ENCODE measurements at places on chromosomes 2 and 18.

DNA sequence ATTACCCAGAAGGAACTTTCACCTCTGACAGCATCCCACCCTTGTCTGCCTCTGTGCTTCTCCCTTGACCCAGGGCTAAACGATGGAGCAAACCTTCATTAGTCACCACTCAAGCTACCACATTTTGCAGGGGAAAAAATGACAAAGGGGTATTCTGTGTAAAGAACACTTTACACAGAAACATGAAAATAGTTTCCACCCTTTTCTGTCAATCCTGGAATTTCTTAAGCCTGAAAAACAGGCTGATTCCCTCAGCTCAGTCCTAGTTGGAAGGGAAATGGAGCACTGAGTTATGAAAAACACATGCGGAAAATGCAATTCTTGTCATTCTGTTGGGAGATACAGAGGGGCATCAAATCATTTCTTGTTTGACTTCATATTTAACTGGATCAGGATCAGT is 175.0 kb upstream of the HNRNPA3 start:
- no peak for DNase-seq

- DNase-seq, result no peak
These were observed 69.3 kb downstream of the TIMM21 start for GRCh38 chr18:74217476-74218143.

- peak; percentile 27 for DNase-seq
These were observed at the start of gene PARD3B for GRCh38 chr2:204544961-204545860. Gene PARD3B (plus strand): TSS chr2:204545475. CDS start chr2:204546000, 525 bp downstream.

DNA sequence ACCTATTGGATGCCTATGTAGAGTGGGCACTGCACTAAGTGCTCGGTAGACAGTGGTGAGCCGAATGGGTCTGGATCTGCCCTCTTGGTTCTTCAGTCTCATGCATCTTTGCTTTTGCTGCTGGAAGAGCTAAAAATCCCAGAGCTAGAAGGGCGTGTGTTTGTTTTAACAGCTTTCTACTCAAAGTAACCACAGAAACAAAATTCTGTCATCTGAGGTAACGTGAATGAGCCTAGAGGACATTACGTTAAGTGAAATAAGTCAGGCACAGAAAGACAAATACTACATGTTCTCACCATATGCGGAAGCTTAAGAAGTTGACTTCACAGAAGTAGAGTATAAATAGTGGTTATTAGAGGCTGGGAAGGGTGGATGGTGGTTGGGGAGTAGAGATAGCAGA is 119.8 kb downstream of the PLB1 start:
- DNase-seq, result no peak

DNA sequence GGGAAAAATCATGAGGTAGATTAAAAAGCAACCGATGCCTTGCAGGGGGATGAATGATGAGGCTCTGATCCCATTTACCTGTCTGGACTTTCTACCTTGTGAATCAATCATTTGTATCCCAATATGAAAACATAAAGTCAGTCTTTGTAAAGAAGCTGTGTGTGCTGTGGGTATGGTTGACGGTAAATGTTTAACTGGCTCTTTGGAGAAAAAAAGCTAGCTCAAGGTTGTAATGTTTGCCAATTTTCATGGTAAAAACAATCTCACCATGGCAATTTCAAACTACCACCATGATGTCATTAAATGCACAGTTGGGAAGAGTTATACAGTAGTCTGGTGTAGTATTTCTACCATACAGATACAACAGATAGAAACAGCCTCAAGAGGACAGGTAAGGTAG is 14.6 kb downstream of the TTR start:
- DNase-seq, result no peak

DNA sequence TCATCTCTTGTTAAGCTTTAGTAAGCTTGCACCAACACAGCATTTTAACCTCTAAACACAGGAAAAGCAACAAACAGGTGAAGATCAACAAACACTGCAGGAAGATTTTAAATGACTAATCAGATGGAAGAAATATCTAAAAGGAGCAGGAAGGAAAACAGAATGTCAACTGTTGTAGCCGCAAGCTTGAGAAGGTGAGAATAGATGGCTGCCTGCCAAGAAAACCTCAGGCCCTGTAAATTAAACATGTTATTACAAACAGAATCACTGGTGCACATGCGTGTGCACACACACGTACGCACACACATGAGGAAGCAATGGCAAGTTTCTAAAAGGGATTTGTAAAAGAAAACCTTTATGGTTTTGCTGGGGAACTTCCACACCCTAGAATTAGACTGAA is 257.8 kb upstream of the GALNT5 start:
- DNase-seq, result no peak

- DNase-seq, result no peak
These were observed 45.4 kb downstream of the GORASP2 start for GRCh38 chr2:170974304-170974993.

DNA sequence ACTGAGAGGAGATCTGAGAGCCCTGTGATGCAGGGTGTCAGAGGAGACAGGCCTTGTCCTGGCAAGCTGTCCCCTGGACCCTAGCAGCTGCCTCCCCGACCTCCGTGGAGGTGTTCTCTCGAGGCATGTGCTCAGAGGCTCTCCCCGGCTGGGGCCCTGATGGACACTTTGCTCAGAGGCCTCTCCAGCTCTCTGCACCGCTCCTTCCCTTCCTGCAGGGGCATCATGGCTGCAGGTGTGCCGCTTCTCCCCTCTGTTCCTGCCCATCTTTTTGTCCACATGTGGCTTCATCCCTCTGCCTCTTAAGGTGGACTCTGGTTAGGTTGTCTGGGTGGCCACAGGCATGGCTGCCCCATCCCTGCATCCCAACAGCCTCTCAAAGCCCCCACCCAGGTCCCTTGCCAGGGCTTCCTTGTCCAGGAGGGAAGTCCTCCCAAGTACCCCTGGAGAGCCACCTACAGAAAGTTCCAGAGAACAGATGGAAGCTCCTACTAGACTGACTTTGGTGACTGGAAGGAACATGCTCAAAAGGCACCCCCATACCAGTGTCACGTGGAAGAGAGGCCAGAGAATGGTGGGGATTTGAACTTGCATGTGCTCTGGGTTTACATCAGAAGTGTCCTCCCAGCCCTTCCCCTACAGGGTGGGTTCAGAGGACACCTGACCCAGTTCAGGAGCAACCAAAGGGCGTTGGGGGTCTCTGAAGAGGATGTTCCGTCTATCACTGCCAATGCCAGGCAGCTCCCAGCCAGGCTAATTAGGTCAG is 120.4 kb downstream of the KLHL29 start:
- DNase-seq, result no peak

DNA sequence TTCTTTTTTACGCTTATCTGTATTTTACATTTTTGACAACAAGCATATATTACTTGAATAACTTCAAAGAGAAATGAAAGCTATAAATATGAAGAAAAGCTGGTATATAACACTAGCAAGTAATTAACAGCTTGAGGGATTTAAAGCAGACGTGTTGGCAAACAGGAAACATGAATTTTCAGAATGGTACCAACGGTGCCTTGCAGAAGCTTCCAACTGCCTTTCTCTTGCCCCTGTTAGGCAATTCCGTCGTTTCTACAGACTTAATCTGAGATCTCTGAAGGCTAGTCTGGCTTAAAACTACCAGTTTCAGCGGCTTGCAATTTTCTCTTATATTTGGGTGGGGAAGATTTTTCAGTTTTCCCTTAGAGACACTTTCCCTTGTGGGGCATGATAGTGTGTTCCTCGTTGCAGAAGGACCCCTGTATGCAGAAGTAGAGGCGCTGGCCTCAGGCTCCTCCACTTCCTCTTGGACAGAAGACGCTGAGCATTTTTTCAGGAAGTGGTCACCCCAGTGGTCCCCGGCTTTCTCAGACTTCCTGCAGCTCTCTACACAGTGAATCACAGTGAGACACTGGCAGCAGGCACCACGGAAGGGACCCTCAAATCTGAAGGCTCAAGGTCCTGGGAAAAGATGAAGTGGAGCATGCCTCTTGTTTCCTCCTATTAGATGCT is 56.2 kb upstream of the SLC16A14 start:
- DNase-seq, result no peak

DNA sequence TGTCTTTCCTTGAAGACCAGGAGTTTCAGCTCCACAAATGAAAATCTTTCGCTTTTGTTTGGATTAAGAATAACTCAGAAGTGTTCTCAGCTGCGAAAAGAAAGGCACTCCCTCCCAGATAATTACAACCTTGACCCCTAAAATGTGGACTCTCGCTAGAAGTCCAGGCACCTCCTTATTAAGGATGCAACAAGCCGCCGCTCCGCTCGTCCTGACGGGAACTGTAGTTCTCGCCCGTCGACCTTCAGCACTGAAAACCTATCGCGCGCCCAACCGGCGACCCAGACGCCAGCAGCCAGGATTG is 559 bp downstream of the IMMT start:
- no peak for DNase-seq

- no peak for DNase-seq
These were observed 185.0 kb downstream of the UXS1 start for GRCh38 chr2:106009096-106009495.

GRCh38 chr18:12340945-12341660 is 33.1 kb downstream of the TUBB6 start:
- no peak for DNase-seq

DNA sequence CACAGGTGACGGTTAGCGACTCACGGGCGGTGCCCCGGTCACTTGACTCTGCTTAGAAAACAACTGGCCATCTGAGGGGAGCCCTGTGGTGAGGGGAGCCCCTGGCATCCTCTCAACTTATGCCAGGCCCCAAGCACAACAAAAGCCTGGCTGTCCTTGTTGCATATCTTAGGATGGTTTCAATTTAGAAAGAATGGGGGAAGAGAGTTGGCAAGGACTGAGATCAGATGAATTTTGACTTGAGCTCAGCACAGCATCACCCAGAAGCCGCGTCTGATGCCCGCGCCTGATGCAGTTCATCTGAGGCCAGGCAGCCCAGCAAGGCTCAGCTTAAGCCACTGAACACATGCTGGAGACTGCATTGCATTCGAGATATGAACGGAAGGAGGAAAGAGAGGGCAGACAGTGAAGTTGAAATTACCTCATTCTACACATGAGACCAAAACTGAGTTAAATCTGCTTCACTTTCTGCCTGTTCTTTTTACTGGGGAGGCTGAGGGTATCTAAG is 36.8 kb downstream of the MYT1L start:
- DNase-seq, result no peak

DNA sequence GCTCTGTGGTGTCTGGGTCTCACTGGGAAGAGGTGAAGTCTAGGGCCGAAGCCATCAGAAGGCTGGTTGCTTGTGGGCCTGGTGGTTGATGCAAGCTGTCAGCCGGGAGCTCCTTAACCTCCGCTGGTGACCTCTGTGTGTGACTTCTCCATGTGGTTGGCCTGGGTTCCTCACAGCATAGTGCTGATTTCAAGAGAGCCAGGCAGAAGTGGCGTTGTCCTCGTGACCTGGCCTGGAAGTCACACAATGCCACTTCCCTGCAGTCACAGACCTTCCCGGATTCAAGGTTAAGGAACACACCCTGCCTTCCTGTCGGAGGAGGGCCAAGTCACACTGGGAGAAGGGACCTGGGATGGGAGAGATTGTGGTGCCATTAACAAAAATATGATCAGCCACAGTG is 303.7 kb upstream of the HS6ST1 start:
- no peak for DNase-seq

DNA sequence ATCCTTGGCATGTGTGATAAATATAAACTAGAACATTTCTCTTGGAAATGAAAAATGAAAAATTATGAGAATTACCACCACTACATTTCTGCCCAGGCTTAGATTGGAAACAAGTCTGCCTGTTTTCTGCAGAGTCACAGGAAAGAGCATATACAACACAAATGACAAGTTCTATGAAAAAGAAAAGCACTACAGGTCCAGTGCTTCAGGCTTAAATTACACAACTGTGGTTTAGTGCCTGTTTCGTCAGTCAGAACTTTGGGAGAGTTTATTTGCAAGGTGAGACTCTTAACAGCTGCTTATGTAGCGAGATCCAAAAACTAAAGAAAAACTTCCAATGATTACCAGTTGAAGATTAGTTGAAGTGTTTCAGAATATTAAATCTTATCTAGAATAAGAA is 68.9 kb downstream of the RTN4 start:
- no peak for DNase-seq

DNA sequence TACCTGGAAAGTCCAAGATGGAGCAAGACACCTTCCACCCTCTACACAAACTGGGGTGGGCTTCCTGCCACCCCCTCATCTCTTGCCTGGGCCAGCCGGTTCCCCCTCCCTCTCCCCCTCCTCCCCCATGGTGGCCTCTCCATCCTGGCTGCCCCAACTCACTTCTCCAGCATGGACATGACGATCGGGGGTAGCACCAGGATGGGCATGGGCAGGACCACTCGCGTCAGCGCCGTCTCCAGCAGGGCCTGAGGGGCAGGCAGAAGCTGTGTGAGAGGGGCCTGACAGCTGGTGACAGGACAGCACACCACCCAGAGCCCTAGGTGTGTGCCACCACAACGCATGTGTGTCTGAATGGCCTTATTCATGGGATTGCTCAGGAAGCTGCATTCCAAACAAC is 51.0 kb downstream of the EMX1 start:
- DNase-seq, result no peak

DNA sequence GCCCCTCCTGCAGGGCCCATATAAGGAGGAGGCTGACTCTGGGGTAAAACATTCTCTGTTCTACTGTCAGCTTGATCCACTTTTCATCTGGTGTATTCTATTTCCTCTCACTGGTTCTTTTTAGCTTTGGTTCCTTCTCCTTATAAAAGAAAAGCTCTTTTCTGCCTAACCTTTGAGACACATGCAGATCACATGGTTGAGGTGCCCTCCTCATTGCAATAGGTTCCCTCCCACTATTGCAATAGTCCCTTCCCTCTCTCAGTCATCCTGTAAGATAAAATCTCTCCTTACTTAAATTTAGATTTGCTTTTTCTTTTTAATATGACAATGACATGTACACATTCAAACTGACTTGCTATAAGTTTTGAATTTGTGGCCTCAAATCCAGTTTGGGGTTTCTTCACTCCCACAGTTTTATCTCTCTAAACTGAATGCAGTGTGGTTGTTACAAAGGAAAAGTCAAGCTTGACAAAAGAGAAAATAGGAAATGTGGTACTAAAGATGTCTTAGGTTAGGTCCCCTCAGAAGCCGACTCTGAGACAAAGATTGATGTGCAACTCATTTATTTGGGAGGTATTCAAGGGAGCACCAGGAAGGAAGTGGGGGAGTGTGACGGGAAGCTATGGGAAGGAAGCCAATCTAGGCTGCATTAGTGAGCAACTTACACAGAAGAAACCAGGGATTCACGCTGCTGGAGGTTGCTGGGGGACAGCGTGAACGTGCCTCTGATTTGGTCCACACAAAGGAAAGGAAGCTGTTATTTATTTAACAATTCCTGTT is 127.6 kb upstream of the LINC00305 start:
- no peak for DNase-seq

- DNase-seq, result no peak
These were observed 31.1 kb upstream of the STK39 start for GRCh38 chr2:168278424-168278888.

GRCh38 chr2:102141011-102141943 is 1.3 kb upstream of the IL1R1 start:
- DNase-seq, result no peak

- no peak for DNase-seq
These were observed 332.4 kb upstream of the MYT1L start for GRCh38 chr2:2663401-2664036.

DNA sequence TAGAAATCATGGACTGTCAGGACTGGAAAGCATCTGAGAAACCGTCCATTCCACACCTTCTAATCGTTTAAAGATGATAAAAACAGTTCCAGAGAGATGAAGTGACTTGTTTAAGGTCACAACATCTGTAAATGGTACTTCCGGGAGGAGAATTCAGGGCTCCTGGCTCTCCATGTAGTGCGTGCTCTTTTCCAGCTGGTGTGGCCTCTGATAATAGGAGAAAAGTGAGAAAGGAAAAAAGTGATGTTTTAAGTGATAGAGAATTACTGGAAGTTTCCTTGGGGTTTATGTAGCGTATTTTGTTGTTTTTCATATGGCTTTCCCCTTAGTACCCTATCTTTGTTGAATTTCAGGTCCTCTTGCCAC is 663 bp downstream of the C2orf49 start:
- no peak for DNase-seq

GRCh38 chr2:127463155-127463991 is 45.1 kb downstream of the PROC start:
- DNase-seq, result no peak
